ENCODE measurements at places on chromosomes 3 and 15. TPM values are rescaled to one million over a fixed set of nuclear protein-coding genes. Genes with fewer than 3 reads are reported as not detected.

The PATL2 gene
- polyA plus RNA-seq = 0.78 TPM

The TLR9 gene
- 0.44 TPM for polyA plus RNA-seq

The KCNMB2 gene
- 13.1 TPM for polyA plus RNA-seq

The RLBP1 gene
- 0.28 TPM for polyA plus RNA-seq

The UCN2 gene
- polyA plus RNA-seq = 0.19 TPM

The CPNE9 gene
- not detected for polyA plus RNA-seq

The SLC38A3 gene
- polyA plus RNA-seq = 3.9 TPM

The TMEM108 gene
- polyA plus RNA-seq = 18.6 TPM

The GCNT3 gene
- 0.23 TPM for polyA plus RNA-seq

The BOC gene
- polyA plus RNA-seq = 44.4 TPM

The SLC6A1 gene
- polyA plus RNA-seq = 2.4 TPM

The NR1I2 gene
- polyA plus RNA-seq = 0.33 TPM

The P2RY14 gene
- polyA plus RNA-seq = 1.4 TPM

The CFAP91 gene
- polyA plus RNA-seq = 0.56 TPM

The CADM2 gene
- 5.8 TPM for polyA plus RNA-seq

The INSYN1 gene
- polyA plus RNA-seq = 5.2 TPM

The FMN1 gene
- polyA plus RNA-seq = 0.90 TPM

The C3orf52 gene
- 5.2 TPM for polyA plus RNA-seq

The NR2E3 gene
- polyA plus RNA-seq = 7.4 TPM

The RBP2 gene
- polyA plus RNA-seq = 0.32 TPM

The ALG1L2 gene
- polyA plus RNA-seq = 1.3 TPM

The HHLA2 gene
- not detected for polyA plus RNA-seq

The AP4E1 gene
- 7.7 TPM for polyA plus RNA-seq

The ATP10A gene
- polyA plus RNA-seq = 2.9 TPM

The SCAANT1 gene
- 1.0 TPM for polyA plus RNA-seq

The EEF1AKMT4 gene
- 1.4 TPM for polyA plus RNA-seq

The RETNLB gene
- polyA plus RNA-seq = not detected

The WDR76 gene
- 6.3 TPM for polyA plus RNA-seq

The INKA1 gene
- 6.8 TPM for polyA plus RNA-seq

The PTPRG gene
- 24.2 TPM for polyA plus RNA-seq

The GRIP2 gene
- 29.3 TPM for polyA plus RNA-seq

The TTBK2 gene
- polyA plus RNA-seq = 13.2 TPM

The SPATA12 gene
- 0.05 TPM for polyA plus RNA-seq

The CPEB1 gene
- 0.87 TPM for polyA plus RNA-seq
